Hepatic stellate cell (primary cell): ENCODE measurements at places on chromosomes 13 and 19.

GRCh38 chr19:54517483-54517882 lies 14.9 kb downstream of the LAIR2 start:
- no peak for DNase-seq

GRCh38 chr13:30739761-30740642 lies 4.7 kb downstream of the ALOX5AP start:
- DNase-seq, result peak; percentile 63

DNA sequence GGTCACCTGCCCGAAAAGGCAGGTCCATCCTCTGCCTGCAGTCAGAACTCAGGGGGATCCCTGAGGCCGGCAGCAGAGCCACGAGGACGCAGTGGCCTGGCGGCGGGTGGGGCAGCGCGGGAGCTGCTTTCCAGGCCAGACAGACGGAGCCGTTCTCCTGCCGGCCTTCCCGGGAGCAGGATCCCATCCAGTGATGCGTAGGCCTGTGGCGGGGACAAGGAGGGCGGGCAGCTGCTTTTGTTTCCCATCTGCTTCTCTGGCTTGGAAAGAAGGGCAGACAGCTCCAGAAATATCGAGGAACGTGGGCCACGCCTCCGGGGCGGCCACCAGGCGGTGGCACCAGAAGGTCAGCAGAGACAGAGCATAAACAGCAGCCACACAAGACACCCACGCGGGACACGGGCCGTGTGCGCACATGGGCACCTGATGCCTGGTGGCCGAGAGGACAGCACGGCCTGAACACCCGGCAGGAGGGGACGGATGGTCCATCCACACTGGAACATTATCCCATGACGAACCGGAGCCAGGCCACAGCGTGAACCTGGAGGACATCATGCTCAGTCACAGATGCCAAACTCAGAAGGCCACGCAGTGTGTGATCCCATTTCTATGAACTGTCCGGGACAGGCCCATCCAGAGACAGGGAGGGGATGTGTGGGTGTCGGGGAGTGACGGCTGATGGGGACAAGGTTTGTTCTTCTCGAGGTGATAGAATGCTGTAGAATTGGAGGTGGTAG lies 13.9 kb upstream of the MKNK2 start:
- no peak for DNase-seq

DNA sequence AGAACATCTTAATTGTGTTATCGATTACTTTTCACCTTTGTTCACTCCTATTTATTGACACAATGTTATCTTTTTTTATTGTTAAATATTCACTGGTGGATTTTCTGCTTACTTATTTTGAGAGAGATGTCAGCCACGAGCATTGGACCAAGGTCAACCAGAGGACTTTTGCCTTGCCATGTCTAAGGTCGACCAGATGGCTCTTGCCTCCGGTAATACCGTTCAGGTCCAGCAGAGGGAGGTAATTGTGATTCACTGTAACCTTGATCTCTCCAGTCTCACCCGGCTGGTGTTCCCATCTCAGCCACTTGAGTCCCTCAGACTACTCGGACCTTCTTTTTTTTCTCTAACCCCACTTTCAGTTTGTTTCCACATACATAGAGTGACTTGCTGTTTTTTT lies 1438.1 kb downstream of the UQCRFS1 start:
- DNase-seq, result no peak

DNA sequence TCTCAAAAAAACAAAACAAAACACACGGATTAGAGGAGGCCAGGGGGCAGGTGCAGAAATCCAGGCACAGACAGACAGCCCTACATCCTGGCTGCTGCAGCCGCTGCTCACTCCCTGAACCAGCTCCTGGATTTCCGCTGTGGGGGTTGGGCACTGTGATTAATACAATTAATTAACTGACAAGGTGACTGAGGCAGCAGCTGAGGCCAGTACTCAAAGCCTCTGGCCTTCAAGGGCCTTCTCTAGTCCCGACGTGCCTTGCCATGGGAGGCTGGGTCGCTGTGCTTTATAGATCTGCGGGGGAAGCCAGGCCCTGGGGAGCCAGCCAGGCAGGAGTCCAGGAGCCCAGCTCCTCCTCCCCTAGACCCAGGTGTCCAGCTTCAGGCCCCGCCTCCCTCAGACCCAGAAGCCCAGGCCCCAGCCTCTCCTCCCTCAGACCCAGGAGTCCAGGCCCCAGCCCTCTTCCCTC lies 4.6 kb downstream of the NECTIN2 start:
- DNase-seq, result no peak

DNA sequence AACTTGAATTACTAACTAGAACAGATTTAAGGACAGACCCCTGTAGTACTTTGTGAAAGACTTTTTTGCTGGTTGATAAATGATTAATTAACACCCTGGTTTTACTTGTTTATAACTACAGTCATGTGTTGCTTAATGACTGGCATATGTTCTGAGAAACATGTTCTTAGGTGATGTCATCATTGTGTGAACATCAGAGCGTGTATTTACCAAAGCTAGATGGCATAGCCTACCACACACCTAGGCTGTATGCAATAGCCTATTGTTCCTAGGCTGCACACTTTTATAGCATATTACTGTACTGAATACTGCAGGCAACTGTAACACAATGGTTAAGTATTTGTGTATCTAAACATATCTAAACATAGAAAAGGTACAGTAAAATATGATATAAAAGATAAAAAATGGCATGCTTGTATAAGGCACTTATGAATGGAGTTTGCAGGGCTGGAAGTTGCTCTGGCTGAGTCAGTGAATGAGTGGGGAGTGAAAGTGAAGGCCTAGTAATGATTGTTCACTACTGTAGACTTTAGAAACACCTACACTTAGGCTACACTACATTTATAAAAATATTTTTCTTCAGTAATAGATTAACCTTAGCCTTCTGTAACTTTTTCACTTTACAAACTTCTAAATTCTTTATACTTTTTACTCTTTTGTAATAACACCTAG lies 260.3 kb downstream of the KCNRG start:
- DNase-seq, result no peak

GRCh38 chr19:51040151-51040550 lies 5.3 kb upstream of the KLK12 start:
- no peak for DNase-seq

- DNase-seq, result no peak
Observed at GRCh38 chr13:30607908-30608307, 9.8 kb upstream of the USPL1 start.
